ENCODE measurements at places on chromosomes 5 and 9.

DNA sequence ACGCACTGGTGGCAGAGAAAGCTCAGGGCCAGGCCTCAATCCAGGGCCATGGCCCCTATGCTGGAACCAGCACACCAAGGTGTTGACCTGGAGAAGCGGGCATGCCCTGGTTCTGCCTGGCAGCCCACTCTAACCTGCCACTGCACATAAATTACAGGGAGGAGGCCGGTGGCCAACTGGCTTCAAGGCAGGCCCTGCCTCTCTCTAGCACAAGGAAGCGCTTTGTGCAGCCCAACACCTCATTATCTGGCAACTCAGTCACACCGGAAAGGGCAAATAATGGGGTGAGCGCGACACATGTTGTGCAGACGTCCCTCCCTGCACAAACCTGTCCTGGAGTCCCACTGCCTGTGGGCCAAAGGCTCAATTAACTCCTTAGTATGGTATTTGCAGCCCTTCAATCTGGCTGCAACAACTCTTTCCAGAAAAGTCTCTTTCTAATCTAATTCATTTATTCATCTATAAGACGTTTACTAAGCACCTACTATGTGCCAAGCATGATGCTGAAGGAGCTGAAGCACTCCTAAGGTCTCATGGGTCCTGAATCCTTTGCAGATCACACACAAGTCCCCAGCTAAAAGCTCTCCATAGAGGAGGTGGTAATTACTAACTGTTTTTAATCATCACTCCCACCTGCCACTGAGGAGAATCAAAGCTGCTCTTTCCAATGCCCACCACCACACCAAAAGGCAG, 24.9 kb downstream of the SHB start:
- no peak for DNase-seq

DNA sequence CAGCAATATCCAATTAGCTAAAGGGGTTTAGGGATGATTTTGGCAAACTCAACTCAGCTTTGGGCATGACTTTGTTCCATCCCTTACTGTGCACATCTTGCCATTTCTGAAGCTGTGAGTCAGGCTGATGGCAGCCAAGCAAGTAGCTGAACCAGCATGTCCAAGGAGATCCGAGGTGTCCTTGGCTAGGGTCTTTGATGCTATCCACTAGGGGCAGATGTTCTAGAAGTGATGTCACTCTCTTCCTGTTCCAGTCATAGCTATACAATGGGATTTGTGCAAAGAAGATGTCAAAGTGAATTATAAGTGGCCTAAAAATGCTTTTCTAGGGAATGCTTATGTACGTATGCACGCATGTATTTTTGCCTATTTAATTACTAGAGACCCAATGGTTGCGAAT, 160.8 kb upstream of the PAPPA start:
- DNase-seq, result no peak

GRCh38 chr9:27088981-27089380, 20.0 kb upstream of the TEK start:
- no peak for DNase-seq

GRCh38 chr5:160272264-160272663, 40.1 kb downstream of the CCNJL start:
- no peak for DNase-seq

- no peak for DNase-seq
Measured at GRCh38 chr9:74413876-74414275, 83.3 kb upstream of the RORB start.
